CD4-positive, alpha-beta T cell treated with Interleukin-1 beta for 1 hour (primary cell): ENCODE measurements at places on chromosomes 3 and 15.

DNA sequence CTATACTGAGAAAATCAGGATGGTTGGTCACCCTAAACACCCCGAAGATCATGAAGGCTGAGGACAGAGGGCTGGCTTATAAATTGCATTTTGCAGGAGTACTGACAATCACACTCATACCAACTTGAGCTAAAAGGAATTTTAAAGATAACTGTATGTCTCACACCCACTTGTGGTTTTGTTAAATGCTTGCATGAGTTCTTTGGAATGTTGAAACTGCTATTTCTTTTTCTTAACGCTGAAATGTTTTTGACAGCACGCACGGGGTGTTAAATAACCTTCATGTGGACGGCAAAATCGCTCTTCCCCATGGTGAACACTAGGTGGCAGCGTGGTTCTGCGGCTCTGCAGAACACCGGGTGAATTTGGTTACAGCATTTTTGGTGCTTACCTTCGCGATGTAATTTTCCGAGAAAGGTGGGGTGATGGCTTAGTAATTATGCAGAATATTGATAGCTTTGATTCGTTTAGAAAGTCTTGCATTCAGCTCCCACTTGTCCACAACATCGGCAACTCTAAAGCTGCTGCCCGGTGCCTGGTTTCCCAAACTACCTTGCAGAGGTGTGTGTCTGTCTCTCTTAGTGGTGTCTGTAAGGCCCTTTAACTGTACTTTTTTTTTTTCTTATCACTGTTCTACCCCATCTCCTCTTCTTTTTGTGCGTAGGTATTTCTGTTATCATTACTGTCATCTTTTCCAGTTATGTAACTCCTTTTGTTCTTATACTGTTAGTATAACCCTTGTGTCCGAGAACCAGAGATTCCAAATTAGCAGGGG lies 51.7 kb downstream of the ARNT2 start:
- DNase-seq = peak; percentile 55

DNA sequence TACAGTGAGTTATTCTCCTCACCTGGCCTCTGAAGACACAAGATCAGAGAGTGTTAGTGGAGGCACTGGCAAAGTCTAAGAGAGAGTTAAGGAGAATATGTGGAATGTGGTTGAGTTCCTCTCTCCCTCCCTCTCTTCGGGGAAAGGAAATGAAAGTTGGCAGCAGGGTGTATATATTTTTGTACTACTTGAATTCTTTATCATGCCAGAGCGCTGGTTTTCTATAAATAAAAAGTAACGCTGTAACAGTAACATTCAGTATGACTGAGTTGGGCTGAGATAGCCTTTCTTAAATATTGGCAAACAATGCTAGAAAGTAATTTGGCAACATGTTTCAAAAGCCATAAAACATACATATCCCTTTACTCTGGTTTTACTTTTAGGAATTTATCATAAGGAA lies 77.5 kb upstream of the TNFAIP8L3 start:
- DNase-seq = no peak

DNA sequence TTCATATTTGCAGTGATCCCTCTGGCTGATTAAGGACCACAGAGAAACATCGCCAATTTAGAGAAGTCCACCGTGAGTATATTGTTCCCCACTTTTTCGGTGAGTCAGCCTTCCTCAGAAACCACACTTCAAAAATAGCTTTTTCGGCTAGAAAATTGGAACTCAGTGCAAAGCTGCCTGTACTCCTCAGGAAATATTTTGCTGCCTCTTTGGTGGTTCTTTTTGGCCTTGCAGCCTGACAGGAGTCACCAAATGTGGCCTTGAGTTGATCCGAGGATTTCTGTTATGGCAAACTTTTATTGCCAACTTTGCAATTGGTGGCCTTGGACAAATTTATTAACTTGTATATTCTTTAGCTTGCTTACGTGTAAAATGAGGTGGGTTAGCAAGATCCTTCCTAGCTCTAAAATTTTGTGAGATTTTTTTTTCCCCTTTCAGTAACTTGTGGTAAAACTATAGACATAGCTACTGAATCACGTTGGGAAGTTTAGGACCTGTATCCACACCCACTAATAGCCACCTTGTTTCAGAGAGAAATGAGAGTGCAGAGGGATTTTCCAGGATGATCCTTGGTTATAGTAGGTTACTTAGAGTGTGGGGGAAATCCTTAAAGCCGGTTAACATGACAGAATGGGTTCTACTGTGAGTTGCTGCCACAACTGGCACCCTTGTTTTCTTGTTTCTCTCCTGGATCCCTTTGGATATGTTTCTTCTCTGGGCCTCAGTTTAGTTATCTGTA lies 9.9 kb downstream of the ARL6IP5 start:
- DNase-seq = no peak

DNA sequence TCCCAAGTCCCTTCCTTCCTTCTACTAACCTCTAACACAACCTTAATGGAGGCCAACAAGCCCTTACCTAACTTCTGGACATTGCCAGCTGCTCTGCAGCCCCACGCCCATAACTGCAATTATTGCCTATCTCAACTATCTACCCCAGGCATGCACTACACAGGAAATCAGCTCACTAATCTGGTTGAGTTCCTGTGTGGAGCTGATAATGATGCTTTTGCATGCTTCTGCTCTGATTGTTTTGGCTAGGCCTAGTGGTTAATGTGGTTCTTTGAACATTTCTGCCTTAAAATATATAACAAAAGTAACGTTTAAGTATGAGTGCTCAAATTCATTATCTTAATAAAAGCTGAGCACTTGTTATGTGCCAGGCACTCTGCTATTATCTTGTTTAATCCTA lies 463.9 kb downstream of the MFSD1 start:
- no peak for DNase-seq

- no peak for DNase-seq
These were observed 115.7 kb downstream of the TMCC1 start for GRCh38 chr3:129777806-129778205.

- no peak for DNase-seq
These were observed 55.1 kb downstream of the GPR160 start for GRCh38 chr3:170092907-170093306.

- no peak for DNase-seq
These were observed 3.9 kb upstream of the TGM4 start for GRCh38 chr3:44870375-44871061.

DNA sequence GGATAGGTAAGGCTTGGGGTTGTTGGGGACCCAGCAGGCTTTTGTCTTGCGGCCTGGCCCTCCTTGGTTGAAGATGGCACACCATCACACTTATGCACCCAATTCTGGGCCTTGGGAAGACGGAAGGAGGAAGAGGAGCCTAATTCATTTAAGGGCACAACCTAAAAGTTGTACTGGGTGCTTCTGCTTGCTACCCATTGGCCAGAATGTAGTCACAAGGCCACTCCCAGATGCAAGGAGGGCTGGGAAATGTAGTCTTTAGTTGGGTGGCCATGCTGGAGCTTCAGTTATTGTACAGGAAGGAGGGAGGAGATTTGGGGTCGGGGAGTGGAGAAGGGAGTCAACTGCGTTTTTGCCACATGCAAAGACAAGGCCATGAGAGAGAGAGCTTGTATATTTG lies 109.2 kb downstream of the TMEM266 start:
- DNase-seq = no peak

- DNase-seq = no peak
These were observed 1.1 kb downstream of the TMED3 start for GRCh38 chr15:79311901-79312553.

DNA sequence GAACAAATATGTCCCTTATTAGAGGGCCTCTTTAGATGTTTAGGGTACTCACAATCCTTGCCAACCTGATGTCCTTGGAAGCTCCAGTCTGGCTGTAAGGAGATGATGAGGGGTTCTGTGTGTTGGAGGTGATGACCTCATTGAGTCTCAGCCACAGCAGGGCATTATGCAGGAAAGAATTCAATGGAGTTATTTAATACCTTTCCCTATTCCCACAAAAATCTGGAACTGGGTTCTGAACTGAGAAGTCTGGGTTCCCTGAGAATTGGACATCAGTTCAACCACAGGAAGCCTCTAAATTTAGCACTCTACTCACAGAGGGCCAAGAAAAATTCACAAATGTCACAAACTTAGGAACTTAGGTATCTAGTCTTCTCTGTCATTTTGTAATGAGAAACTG lies 36.9 kb downstream of the SLC35A5 start:
- no peak for DNase-seq

GRCh38 chr3:142844339-142844977 lies 44.4 kb downstream of the PCOLCE2 start:
- peak; percentile 10 for DNase-seq

GRCh38 chr15:63463793-63464192 lies 40.6 kb upstream of the USP3 start:
- no peak for DNase-seq

- DNase-seq = no peak
These were observed 76.6 kb downstream of the P3H2 start for GRCh38 chr3:190044142-190044541.

DNA sequence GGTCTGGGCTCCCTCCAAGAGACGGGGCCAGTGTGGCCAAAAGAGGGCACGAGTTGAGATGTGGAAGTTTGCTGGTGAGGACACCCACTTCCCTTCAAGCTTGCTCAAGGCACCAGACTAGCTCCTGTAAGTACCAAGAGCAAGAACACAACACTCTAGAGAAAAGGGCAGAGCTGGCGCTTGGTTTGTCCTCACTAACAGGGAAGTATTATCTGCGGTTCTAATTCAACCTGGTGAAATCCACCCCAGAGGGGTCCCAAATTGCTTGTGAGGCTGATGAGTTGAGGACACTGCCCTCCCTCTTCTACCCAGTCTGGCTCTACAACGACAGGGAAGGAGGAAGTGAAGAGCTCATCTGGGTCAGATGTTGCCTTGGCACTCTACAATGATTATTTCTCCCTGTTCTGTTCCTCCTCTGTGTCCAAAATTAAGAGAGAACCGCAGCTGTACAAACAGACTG lies 16.9 kb upstream of the FSIP1 start:
- DNase-seq = no peak

DNA sequence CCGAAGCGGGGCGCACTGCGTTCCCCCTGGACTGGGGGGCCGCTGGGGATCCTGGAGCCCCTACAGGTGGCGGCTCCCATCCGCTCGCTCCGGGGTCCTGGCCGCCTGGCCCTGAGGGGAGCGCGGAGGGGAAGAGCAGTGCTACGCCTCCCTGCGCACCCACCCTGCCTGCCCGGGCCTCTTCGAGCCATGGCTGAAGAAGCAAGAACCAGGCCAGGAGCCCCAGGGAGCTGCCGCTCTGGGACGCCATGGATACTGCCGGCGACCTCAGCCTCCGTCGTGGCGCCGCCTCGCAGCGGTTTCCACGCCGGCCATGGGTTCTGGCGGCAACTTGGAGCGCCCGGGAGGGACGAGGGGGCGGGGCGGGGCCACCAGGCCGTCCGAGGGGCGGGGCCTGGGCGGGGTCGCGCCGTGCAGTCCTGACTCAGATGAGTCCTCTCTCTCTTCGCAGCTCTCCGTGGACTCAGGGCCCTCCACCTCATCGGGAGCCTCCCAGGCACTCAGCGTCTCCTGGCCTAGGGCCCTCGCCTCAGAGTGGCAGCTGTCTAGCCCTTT lies 50.9 kb downstream of the MYL3 start:
- peak; percentile 70 for DNase-seq

GRCh38 chr3:150697646-150698045 lies 6.1 kb downstream of the ERICH6 start:
- no peak for DNase-seq

DNA sequence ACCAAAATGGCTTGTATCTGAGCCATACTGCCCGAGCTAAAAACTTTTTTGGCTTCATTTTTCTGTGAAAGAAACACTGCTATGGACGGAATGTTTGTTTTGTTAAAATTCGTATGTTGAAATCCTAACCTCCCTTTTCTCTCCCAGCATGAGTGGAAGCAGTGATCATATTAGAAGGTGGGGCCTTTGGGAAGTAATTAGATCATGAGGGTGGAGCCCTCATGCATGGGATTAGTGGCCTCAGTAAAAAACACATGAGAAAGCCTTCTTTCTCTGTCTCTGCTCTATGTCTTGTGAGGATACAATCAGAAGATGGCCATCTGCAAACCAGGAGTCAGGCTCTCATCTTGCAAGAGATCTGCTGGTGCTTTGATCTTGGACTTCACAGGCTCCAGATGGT lies 7.4 kb upstream of the FNDC3B start:
- no peak for DNase-seq

GRCh38 chr3:181622365-181622764 lies 89.4 kb upstream of the SOX2 start:
- no peak for DNase-seq

- no peak for DNase-seq
These were observed 218.3 kb upstream of the SOX2 start for GRCh38 chr3:181493423-181493822.
